ENCODE measurements at places on chromosomes 7 and 10.

DNA sequence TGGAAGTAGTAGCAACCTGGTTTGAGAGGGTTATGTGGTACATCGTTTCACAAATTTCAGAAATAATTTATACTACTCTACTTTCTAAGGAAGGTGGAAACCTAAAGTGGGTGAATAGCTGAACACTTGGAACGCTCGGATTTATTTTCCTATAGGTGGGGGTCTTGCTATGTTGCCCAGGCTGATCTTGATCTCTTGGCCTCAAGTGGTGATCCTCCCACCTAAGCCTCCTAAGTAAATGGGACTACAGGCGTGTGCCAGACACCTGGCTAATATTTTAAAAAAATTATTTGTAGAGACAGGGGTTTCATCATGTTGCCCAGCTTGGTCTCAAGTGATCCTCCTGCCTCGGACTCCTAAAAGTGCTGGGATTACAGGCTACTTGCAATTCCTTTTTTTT is 6.7 kb upstream of the KMT2E start:
- no peak for DNase-seq

GRCh38 chr10:79588800-79589199 is 21.9 kb upstream of the SFTPA1 start:
- no peak for DNase-seq

DNA sequence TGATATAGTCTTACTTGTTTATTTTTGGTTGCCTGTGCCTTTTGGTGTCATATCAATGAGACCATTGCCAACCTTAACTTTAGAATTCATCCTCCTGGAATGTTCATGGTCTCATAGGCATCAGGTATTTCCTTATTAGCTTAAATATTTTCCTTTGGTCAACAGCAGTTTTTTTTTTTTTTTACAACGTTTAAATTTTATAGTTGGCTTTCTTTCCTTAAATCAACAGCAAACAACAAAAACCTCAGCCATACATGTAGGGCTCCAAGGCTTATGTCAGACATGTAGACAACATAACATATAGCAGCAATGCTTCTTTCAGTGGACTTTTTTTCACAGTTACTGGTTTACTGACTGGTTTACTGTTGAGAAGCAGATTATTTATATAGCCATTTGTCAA is 22.7 kb downstream of the ENTPD7 start:
- no peak for DNase-seq

GRCh38 chr10:100014071-100014762 is 4.5 kb upstream of the DNMBP start:
- DNase-seq = no peak

DNA sequence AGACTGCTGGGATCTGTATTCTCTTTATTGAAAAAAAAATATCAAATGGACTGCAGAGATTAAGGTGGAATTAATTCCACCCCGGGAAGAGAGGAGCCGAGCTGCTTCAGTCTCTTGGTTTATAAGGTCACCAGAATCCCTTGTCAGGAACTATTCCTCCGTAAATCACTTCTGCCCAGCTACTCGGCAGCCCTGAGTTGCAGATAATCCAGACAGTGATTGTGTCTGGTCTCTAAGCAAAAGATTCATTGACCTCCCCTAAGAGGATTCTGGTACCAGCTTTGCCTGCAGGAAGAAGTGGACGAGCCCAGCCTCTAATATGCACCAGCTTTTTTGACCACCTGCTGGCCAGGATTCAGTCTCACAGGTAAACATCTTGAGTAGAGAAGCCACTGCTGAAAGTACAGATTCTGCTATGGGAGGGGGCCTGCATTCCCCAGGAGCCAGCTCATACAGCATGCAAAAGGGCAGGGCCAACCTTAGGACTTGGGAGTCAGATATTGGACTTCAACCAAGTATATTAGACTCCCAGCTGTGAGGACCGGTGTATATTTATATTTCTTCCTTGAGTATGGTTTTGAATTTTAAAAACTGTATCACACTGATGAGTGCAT is 27.1 kb upstream of the PLXNA4 start:
- DNase-seq = no peak

All from stimulated activated CD8-positive, alpha-beta memory T cell treated with anti-CD3 and anti-CD28 coated beads, Interleukin-7, amount 100 ng/mL, for 48 hours (primary cell).